GM06990 (cell line): ENCODE measurements at places on chromosomes 2 and 18.

GRCh38 chr18:47949202-47949601 is 18.7 kb upstream of the SMAD2 start:
- no peak for DNase-seq

DNA sequence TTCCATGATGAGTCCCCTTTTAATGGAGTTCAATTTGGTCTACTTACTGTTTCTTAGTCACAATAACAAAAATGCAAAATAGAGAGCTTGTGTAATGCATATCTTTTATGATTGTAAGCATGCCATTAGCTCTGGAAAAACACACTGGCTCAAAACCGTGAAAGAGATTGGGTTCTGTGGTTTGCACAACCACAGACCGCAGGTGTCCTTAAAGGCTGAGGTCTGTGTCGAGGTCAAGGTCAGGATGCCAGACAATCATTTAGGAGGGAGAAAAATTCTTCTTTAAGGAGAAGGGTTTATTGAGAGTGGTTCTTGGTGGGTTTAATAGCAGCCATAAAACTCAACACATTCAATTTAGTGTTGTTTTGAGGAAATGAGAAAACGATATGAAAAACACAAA is 487.2 kb downstream of the GALR1 start:
- no peak for DNase-seq

- DNase-seq, result no peak
Observed at GRCh38 chr2:119222213-119222612, 1.4 kb upstream of the STEAP3 start.

- DNase-seq, result peak; percentile 52
Observed at GRCh38 chr2:239293775-239294430, 106.9 kb downstream of the HDAC4 start.
